CD4-positive, alpha-beta T cell (primary cell): ENCODE measurements at places on chromosomes 7 and 10.

- no peaks in the 10 kb centered on the region for H3K36me3 ChIP-seq
- H3K27me3 ChIP-seq, result no peaks in the 10 kb centered on the region
- peak overlapping the region; percentile 77 for H3K27ac ChIP-seq
- H3K4me3 ChIP-seq, result peak overlapping the region; percentile 90
Measured at GRCh38 chr10:22713853-22714478, 412 bp downstream of the PIP4K2A start.

GRCh38 chr10:67114945-67115344 is 189.1 kb downstream of the LRRTM3 start:
- no peaks in the 10 kb centered on the region for H3K27me3 ChIP-seq
- H3K27ac ChIP-seq, result no peak overlapping the region
- H3K4me3 ChIP-seq, result no peak overlapping the region
- H3K36me3 ChIP-seq, result no peaks in the 10 kb centered on the region

GRCh38 chr7:21013765-21014539 is 227.3 kb upstream of the SP8 start:
- H3K4me3 ChIP-seq, result no peak overlapping the region
- H3K27me3 ChIP-seq, result no peaks in the 10 kb centered on the region
- no peaks in the 10 kb centered on the region for H3K36me3 ChIP-seq
- DNase-seq, result no peak
- no peaks in the 10 kb centered on the region for H3K4me1 ChIP-seq

GRCh38 chr10:30434273-30435072 is 489 bp downstream of the MAP3K8 start:
- H3K36me3 ChIP-seq, result no peaks in the 10 kb centered on the region
- no peaks in the 10 kb centered on the region for H3K27me3 ChIP-seq
- peak overlapping the region; percentile 93 for H3K4me3 ChIP-seq
- DNase-seq, result peak; percentile 38

- H3K36me3 ChIP-seq, result no peaks in the 10 kb centered on the region
- no peak overlapping the region for H3K27ac ChIP-seq
Measured at GRCh38 chr7:27100694-27101170, 1.8 kb downstream of the HOXA2 start.

- H3K36me3 ChIP-seq, result peaks cover 82% of the 10 kb centered on the region
Measured at GRCh38 chr10:28587970-28588290, 55.0 kb downstream of the WAC start.

DNA sequence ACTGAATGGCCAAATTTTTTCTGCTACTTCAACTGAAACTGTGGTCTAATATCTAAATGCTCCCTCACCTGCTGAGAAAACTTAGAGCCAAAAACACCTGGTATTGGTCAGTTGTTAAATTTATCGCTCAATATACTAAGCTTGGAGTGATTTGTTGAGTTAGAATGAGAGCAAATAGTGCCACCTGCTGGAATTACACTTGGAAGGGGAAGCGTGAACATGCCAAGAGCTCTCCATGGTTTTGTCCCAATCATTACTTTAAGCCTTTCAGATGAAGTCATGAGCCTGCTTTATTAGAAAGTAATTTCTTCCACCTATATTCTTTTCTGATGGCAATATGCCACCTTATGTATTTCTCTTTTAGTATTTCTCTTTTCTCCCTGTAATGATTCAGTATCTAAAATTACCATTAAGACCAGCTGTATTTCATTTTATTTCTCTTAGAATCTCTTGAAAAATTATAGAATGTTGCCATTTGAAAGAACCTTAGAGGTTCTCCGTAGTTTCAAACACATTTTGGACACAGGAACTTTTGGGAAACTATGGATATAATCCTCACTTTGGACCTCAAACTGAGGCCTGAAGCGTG is 447.8 kb upstream of the C7orf33 start:
- H3K27ac ChIP-seq, result no peak overlapping the region
- DNase-seq, result no peak
- no peaks in the 10 kb centered on the region for H3K27me3 ChIP-seq
